Stimulated activated CD8-positive, alpha-beta memory T cell treated with anti-CD3 and anti-CD28 coated beads, Interleukin-4, amount 100 ng/mL, for 24 hours (primary cell): ENCODE measurements at places on chromosomes 12 and 14.

DNA sequence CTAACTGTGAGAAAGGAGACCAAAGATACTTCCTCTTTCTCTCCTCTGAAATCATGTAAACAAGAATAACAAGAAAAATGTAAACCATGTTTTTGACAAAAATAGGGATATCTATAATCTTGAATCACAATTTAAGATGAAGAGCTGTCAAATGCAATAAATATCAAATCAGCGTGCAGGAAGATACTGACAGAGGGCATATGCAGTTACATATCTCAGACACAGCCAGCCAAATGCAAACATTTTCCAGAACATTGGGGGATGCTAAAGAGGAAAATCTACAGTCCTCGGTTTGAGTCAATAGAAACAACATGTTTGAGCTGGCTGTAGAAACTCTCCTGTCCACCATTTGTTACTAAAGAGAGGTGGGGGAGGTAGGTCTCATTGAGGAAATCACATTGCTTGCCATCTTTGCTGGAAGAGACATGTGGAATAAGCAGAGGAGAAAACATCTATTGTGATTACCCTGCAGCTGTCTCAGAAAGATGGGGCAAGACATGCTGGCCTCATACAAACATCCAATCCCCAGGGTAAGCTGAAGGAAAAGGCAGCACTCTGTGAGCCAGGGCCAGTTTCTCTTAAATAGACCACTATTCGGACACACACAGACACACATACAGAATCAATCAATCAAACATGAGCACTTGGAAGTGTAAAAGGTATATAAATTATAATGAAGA, 43.5 kb downstream of the CNTN1 start:
- DNase-seq = no peak

- no peak for DNase-seq
Measured at GRCh38 chr12:18655351-18655750, 82.5 kb downstream of the PLCZ1 start.

DNA sequence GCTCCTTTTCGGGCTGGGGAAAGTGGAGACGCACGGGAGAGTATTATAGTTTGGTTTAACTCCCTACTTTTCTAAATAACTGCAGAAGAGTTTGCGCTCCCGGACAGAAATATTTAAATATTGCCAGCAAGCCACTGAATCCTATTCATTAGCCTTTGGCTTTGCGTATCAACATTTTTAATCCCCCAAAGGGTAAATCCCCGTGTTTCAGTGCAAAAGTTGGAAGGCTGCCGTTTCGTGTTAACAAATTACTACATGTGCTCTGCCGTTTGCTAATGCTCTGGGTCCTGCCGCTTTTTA, 372 bp upstream of the DPF3 start:
- DNase-seq = no peak

DNA sequence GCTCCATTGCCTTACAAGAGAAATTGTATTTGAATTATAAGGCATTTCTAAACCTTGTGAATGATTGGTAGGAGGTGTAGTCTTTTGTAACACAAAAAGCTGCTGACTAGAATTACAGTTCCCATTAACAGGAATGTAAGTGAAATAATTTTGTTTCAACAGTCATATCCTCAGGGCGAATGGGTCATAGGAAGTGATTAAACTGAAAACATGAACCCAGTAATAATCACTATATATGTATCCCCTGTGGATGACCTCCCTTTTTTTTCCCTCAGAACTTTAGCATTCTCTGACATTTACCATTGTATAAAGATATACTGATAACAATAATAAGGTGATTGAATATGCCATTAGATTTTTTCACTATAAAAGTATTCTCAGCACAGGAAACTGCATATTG, 312.3 kb downstream of the ATP23 start:
- no peak for DNase-seq

GRCh38 chr12:111444314-111444924, 38.7 kb downstream of the SH2B3 start:
- no peak for DNase-seq

DNA sequence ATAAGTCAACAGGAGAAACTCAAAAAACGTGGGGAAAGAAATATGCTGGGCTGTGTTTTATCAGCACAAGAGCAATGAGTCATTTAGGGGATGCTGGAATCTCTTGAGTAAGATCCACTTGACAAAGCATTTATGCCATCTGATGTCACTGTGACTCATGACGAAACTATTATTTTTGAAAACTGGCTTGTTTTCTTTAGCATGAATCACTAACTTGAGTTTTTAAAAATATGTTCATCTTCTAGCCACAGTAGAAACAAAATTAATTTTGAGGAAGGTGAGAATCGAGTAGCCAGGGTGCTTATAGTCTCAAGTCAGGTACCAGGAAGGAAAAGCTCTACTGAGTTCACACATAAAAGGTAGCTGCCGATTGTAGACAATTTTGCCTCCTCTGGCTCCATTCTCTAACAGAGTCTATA, 456.2 kb upstream of the MGAT4C start:
- DNase-seq = no peak

GRCh38 chr12:108779998-108780688, 48.8 kb upstream of the CORO1C start:
- no peak for DNase-seq

DNA sequence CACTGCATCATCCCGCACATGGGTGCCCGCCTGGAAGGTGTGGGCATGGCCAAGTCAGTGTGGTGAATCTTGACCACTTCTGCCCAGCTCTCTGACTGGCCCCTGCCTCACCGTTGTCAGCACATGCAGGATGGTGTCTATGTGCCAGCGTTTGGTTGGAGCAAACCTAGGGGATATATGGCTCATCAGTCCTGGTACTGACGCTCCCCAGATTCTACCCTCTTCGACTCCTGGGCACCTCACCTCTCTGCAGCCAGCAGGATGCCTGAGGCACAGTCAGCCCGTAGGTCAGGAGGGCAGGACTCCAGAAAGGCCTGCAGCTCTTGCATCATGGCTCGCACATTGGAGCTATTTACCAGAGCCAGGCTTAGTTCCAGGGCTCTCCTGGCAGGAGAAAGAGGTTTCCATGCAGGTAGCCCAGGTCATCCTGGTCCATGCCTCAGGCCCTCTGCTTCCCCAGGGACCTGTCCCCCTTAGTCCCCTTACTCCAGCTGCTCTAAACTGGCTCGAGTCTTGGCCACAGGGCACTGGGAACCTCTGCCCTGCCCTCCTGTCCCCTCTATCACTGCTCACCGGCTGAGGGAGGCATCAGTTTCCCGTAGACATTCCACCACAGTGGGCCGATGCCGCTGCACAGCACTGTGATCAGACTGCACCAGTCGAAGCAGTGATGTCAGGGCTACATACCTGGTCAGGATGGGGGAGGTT, 4.0 kb downstream of the AP1G2 start:
- no peak for DNase-seq

GRCh38 chr14:100975671-100976070, 72.1 kb upstream of the RTL1 start:
- DNase-seq = no peak

GRCh38 chr12:116381744-116382685, 104.5 kb upstream of the MED13L start:
- DNase-seq = no peak

GRCh38 chr12:42196723-42197603, 41.1 kb downstream of the YAF2 start:
- DNase-seq = no peak
